ENCODE measurements at places on chromosomes 4 and X.

GRCh38 chrX:15825936-15826335 is 28.7 kb downstream of the AP1S2 start:
- DNase-seq = no peak

DNA sequence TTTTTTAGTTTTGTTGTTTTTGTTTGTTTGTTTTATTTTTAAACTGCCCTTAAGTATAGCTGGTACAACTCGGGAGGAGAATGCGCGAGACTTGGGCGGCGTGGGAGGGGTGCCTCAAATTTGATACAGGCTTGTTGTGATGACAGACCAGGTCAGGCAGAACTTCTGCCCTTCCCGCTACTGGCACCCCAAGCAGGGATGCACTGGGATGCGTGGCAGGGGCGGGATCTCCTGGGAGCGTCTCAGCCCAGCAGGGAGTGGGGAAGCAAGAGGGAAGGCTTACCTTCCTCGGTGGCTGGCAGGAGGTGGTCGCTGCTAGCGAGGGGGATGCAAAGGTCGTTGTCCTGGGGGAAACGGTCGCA is 851 bp downstream of the SFRP2 start:
- no peak for DNase-seq

- DNase-seq = no peak
Measured at GRCh38 chr4:4918067-4918466, 58.6 kb downstream of the MSX1 start.

- DNase-seq = no peak
Measured at GRCh38 chr4:76883147-76883546, 14.8 kb downstream of the SOWAHB start.

Measured in stimulated activated CD4-positive, alpha-beta T cell treated with anti-CD3 and anti-CD28 coated beads, Interleukin-15, amount 100 ng/mL, for 48 hours (primary cell).